Foreskin keratinocyte (primary cell): ENCODE measurements at places on chromosomes 4 and X. TPM values are rescaled to one million over a fixed set of nuclear protein-coding genes. Genes with fewer than 3 reads are reported as not detected.

DNA sequence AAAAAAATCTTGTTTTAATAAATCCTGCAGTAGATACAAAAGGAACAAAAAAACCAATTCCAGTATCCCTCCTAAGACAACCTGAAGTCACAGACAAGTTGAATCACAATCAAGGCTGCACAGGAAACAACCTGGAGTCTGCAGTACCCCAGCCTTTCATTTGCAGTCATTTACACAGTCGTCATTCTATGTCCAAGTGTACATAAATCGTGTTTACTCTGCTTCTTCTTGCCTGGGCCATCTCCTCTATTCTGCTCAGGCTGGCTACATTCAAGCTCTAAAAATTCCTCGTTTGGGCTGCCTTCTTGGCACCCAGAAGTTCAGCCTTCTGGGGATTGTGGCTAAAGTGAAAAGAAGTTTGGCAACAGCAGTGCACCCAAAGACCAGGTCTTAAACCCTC is 37.8 kb downstream of the NALF2 start:
- DNase-seq: no peak

GRCh38 chr4:139735381-139736273 is 70.0 kb downstream of the MGST2 start:
- no peak for DNase-seq

- no peak for DNase-seq
Observed at GRCh38 chr4:153997516-153997915, 208.6 kb upstream of the SFRP2 start.

DNA sequence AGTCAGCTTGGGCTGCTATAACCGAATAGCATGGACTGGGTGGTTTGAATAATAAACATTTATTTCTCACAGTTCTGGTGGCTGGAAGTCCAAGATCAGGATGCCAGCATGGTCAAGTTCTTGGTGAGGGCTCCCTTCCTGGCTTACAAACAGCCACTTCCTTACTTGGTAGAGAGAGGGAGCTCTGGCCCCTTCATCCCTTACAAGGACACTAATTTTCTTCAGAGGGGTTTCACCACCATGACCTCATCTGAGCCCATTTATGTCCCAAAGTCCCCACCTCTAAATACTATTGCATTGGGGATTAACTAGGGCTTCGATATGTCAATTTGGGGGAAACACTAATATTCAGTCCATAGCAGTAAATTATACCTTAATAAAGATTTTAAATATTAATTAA is 61.8 kb downstream of the CLNK start:
- no peak for DNase-seq

DNA sequence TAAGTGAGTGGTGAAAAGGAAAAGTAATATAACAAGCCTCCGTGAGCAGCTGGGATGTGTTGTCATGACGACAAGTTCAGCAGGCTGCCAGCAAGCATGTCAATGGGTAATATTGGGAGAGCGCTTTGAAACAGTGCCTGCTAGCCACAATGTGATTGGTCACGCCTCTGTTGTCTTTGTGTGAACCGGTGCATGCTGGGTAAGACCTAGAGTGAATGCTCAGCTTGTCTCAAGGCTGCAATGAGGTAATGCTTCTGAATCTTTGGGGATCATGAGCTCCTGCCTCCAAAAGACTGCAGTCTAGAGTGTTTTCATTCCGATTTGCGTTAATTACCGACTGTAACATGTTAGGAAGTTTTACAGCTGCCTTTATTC is 54.9 kb downstream of the STOX2 start:
- peak; percentile 51 for DNase-seq

GRCh38 chr4:6542951-6543350 is 32.0 kb upstream of the MAN2B2 start:
- DNase-seq: no peak

DNA sequence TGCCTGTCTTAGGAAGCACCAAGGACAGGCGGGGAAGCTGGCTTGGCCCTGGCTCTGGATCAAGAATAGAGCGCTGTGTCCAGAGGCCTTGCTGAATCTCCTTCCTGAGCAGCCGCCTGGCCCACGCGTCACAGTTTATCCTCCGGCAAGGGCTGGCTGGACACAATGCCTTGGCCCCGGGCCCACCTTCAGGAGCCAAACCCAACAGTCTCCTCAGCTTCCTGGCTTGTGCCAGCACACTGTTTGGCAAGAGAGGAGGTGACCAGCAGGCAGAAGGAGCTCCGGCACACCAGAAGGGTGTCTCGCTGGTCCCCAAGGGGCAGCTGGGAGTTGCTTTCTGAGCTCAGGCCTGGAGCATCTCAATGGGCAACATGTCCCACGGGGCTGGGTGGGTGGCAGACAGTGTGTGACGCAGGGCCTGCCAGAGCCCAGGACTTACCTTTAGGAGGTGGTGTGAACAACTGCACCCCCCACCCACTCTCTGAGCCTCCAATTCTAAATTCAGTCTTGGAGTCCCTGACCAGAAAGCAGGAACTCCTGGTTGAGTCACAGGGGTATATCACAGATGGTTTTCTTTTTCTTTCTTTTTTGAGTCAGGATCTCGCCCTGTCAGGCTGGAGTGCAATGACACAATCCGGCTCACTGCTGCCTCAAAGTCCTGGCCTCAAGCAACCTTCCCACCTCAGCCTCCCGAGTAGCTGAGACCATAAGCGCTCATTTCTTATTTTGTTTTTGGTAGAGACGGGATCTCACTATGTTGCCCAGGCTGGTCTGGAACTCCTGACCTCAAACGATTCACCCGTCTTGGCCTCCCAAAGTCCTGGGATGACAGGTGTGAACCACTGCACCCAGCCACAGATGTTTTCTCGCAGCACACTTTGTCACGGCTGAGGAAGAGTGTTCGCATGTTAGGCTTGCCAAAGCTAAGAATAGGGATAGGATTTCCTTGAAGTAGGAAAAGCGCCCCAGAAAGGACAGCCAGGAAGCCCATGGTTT is 361.2 kb downstream of the BCOR start:
- no peak for DNase-seq

DNA sequence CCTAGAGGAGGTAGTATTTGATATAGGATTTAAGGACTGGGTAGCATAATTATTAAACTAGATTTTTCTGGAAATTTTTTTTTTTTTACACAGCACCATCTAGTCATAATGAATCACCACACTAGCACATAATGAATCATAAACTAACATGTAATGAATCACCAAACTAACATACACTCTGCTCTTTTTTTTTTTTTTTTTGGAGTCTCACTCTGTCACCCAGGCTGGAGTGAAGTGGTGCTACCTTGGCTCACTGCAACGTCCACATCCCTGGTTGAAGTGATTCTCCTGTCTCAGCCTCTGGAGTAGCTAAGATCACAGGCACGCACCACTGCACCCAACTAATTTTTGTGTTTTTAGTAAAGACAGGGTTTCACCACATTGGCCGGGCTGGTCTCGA is 92.5 kb downstream of the FAM13A start:
- peak; percentile 50 for DNase-seq

- DNase-seq: no peak
Observed at GRCh38 chr4:157242871-157243270, 22.3 kb downstream of the GRIA2 start.

DNA sequence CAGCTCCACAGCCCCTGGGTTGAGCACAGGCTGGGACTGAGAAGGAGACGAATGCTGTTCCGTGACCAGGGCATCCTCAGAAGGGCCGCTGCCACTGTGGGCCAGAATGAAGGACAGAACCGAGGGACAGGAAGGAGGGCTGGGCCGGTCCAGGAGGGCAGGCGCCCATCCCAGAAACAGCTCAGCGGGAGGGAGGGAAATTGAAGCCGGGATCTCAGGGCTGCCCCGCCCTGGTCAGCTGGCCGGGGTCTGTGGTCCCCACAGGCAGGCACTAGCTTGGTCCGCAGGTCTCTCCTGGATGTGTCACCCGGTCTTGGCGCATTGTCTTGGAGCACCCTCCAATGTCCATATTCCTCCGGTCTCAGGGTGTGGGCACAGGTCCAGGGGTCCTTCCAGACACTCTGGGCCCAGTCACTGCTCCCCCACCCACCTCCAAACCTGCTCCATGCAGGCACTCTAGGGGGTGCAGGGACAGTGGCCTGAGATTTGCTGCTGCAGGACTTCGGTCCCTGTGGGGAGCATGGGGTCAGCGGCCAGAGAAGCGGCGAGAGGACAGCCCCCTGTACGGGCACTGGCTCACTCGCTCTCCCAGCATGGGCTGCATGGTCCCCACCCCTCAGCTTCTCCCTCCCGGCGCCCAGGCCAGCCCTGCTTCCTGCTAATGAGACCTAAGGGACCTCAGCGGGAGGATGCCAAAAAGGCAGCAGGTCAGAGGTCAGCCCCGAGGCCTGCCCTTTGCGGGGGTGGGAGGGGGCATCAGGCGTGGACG is 23.9 kb upstream of the MXD4 start:
- no peak for DNase-seq

DNA sequence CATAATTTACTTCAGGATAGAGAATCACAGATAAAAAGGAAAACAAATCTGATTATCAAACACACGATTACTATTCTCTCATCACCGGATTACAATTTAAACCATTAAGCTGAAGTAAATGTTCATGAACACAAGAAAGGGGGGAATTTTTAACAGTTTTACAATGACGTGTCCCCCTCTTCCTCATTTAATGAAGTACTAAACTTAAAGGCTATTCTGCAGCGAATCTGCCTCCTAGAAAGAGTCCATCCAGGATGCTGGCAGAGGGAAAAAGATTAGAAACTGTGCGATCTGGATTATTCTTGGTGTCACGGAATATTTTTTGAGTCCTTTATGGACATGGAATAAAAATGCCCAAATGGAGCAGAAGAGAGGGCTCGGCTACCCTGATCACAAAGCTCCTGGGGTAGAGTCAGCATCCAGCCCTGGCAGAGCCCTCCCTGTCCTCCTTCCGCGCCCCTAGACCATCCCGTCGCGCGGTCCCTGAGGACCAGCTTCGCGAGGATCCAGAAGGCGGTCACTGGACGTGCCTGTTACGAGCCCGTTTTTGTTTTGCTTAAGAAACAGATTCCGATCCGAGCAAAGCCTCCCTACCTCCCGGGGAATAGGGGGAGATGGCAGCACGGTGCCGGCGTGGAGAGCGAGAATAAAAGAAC is 1.2 kb downstream of the ELF2 start:
- peak; percentile 53 for DNase-seq

- no peak for DNase-seq
Observed at GRCh38 chr4:165175879-165176278, 31.5 kb upstream of the KLHL2 start.

DNA sequence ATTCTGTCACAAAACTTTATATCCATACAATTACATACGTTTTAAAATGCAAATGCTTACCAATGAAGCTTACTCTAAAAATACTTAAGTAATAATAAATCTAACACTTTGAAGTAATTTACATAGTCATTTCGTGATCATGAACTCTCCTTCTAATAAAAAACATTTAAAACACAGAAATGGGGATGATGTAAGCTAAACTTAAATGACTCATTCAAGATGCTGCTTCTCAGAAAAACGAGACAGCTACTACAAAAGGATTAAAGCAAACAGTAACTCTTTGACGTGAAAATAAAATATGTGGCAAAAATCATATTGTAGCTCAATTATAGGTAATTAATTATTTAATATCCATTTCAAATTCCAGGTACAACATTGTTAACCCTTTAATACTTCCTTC is 148.7 kb downstream of the FGF16 start:
- DNase-seq: no peak

GRCh38 chrX:103823591-103823990 is 8.5 kb downstream of the RAB9B start:
- DNase-seq: no peak

GRCh38 chrX:149374751-149375150 is 130.4 kb downstream of the IDS start:
- DNase-seq: no peak

GRCh38 chr4:34878961-34879360 is 1365.4 kb downstream of the ARAP2 start:
- DNase-seq: no peak

GRCh38 chr4:28082686-28083390 is 1222.2 kb downstream of the STIM2 start:
- DNase-seq: peak; percentile 59

GRCh38 chr4:6225469-6225868 is 25.1 kb upstream of the JAKMIP1 start:
- no peak for DNase-seq

DNA sequence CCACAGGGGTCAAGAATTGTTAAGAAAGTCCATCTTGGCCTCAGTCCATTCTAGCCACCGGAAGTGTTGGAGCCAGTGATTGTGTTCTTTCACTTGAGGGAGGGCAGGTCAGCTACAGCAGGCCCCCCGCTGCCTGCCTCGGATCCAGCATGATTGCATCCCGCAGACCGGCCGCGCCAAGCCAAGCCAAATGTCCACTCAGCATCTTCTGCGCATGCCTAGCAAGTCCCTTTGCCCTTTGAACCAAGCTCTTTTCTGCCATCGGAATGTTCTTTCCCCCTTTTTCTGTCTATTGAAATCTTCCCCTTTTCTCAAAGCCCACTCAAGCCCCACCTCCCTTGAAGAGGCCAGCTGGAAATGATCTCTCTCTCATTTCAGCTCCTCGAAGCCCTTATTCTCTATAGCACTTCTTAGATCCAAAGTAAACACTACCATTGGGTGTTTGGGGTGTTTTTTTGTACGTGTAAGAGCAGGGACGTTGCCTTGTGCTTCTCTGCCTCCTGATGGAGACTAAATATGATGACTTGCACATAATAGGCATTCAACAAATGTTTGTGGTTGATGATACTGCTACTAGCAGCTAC is 147.8 kb upstream of the BCOR start:
- DNase-seq: no peak

- DNase-seq: no peak
Observed at GRCh38 chrX:68725756-68726365, 78.4 kb downstream of the STARD8 start.

DNA sequence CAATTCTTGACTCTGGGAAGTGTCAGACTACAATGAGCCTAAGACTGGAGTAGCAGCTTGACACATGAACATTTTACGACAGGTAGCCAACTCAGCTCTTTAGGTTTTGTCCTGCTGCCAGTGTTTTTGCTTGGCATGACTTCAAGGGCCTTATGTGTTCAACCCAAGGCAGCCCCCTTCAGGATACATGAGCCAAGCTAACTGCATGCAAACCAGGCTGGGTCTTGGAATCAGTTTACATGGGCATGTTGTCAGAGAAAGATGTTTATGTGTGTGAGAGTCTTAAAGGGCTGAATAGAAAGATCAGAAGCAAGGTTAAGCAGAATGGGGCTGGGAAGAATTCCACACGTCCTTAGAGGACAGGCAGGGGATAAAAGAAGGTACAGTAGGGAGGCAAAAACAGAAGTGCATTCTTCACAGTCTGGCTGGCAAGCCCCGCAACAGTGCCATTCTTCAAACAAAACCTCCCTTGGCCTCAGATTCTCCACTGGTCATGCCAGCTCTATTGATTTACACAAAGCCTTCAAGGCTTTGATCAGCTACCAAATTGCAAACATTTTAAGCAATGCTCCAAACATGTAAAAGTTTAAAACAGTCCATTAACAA is 97.3 kb downstream of the NKX6-1 start:
- DNase-seq: no peak

GRCh38 chr4:100420571-100420970 is 97.3 kb downstream of the EMCN start:
- DNase-seq: peak; percentile 30

GRCh38 chr4:89837993-89838390 is 1.0 kb upstream of the SNCA start:
- DNase-seq: no peak

MAGEC3 gene
- polyA plus RNA-seq: not detected in 2 replicates

CTAG1A gene
- not detected in 2 replicates for polyA plus RNA-seq

CFAP47 gene
- polyA plus RNA-seq: not detected in 2 replicates

FAM9A gene
- polyA plus RNA-seq: not detected in 2 replicates

GABRE gene
- polyA plus RNA-seq: 3.9 and 4.4 TPM in 2 replicates

EFHC2 gene
- polyA plus RNA-seq: 0.16 and 0.18 TPM in 2 replicates

SHOX gene
- not detected in 2 replicates for polyA plus RNA-seq

USP17L30 gene
- polyA plus RNA-seq: not detected in 2 replicates

NFKB1 gene
- 15.0 and 20.4 TPM in 2 replicates for polyA plus RNA-seq

DMRTC1 gene
- polyA plus RNA-seq: not detected in 2 replicates

CENPVL1 gene
- polyA plus RNA-seq: not detected in 2 replicates

TMEM33 gene
- polyA plus RNA-seq: 35.6 and 36.2 TPM in 2 replicates

GLOD5 gene
- polyA plus RNA-seq: not detected in 2 replicates
